ENCODE measurements at places on chromosomes 16 and 17.
A peak's percentile ranks its signal among the peaks of the same experiment; 100 is the strongest.

DNA sequence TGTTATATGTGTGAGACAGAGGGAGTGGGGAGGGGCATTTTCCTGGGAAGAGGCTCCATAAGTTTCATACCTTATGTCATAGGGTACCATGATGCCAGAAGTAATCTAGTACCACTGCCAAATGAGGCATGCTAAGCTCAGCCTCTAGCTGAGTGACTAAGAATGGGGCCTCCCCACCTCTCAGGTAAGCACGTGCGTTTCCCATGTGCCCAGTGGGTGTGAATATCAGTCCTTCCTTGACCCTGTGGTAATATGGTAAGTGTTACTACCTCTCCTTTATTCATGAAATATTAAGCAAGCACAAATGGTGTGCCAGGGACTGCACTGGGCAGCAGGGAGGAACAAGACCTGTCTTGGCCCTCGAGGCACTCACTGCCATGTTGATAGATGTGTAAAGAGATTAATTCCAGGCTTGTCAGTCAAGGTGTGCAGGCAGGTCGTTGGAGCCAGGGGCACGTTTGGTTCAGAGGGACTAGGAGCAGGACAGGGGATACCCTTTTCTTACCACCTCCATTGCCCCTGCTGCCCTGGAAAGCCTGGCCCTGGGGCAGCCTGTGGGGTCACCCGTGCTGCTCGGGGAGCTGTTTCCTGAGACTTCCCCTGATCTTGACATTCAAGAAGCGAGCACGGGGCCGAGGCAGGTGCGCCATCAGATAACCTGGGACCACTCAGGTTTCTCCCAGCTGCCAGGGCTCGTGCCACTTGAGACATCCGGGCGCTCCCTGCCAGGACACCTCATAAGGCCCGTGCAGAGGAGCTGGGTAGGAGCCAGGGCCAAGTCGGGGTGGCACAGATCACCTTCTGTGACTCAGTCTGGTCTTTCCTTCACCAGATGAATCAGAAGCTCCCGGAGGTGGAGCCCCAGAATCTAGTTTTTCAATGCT, 8.8 kb downstream of the RSAD1 start:
- H3K27ac ChIP-seq = no peak overlapping the region
- peak; percentile 53 for DNase-seq
- no peaks in the 10 kb centered on the region for H3K27me3 ChIP-seq
- peaks cover 36% of the 10 kb centered on the region for H3K36me3 ChIP-seq

DNA sequence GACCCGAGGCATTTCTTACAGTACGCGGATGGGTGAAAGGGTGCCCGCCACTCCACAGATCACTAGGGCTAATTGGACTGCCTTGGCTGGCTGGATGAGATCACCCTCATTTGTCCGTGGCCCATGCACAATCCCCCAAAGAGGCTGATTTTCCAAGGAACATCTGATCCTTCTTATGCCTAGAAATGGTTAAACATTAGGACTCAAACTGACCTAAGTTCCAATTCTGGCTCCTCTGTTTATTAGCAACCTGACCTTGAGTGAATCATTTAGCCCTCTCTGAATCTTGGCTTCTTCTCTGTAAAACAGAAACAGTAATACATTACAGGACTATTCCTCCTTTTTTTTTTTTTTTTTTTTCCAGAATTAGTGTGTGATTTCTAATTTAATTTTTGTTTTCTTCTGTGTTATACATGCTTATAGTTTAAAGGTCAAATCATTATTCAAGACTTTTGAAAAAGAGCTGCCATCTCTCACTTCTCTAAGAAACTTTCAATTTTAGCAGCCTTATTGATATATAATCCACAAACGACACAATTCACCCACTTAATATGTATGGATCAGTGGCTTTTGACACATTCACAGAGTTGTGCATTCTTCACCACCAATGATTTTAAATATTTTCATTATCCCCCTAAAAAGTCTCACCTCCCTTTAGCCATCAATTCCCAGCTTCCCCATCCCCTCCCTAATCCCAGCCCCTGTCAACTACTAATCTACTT, 45.4 kb upstream of the TMEM132E start:
- H3K27ac ChIP-seq = no peak overlapping the region
- H3K4me1 ChIP-seq = no peaks in the 10 kb centered on the region
- H3K4me3 ChIP-seq = no peak overlapping the region

DNA sequence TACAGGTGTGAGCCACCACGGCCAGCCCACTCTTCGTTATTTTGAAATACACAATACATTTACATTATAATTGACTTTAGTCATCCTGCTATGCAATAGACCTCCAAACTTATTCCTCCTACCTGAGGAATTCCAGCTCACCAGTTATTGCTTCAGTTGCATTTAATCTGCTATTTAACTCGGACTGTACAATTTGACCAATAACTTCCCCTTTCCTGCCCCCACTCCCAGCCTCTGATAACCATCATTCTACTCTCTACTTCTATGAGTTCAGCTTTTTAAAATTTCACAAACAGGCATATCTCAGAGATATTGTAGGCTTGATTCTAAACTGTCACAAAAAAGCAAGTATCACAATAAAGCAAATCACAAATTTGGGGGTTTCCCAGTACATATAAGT, 157.0 kb downstream of the COPRS start:
- no peak overlapping the region for H3K4me3 ChIP-seq
- H3K36me3 ChIP-seq = no peaks in the 10 kb centered on the region
- no peaks in the 10 kb centered on the region for H3K27me3 ChIP-seq

GRCh38 chr16:30947859-30948666, 805 bp upstream of the ORAI3 start:
- no peaks in the 10 kb centered on the region for H3K27me3 ChIP-seq
- peaks cover 28% of the 10 kb centered on the region for H3K4me1 ChIP-seq
- peaks cover 4% of the 10 kb centered on the region for H3K36me3 ChIP-seq
- DNase-seq = peak; percentile 84

- H3K27ac ChIP-seq = peak overlapping the region; percentile 78
- no peak for DNase-seq
- H3K4me3 ChIP-seq = peak overlapping the region; percentile 60
- peaks cover 59% of the 10 kb centered on the region for H3K4me1 ChIP-seq
- H3K36me3 ChIP-seq = no peaks in the 10 kb centered on the region
These were observed 726 bp upstream of the C1QTNF1 start for GRCh38 chr17:79023180-79023705.

- H3K27me3 ChIP-seq = peaks cover 15% of the 10 kb centered on the region
- no peaks in the 10 kb centered on the region for H3K36me3 ChIP-seq
- no peaks in the 10 kb centered on the region for H3K4me1 ChIP-seq
- no peak overlapping the region for H3K27ac ChIP-seq
- no peak overlapping the region for H3K4me3 ChIP-seq
These were observed 16.7 kb downstream of the SALL1 start for GRCh38 chr16:51134269-51134812.

DNA sequence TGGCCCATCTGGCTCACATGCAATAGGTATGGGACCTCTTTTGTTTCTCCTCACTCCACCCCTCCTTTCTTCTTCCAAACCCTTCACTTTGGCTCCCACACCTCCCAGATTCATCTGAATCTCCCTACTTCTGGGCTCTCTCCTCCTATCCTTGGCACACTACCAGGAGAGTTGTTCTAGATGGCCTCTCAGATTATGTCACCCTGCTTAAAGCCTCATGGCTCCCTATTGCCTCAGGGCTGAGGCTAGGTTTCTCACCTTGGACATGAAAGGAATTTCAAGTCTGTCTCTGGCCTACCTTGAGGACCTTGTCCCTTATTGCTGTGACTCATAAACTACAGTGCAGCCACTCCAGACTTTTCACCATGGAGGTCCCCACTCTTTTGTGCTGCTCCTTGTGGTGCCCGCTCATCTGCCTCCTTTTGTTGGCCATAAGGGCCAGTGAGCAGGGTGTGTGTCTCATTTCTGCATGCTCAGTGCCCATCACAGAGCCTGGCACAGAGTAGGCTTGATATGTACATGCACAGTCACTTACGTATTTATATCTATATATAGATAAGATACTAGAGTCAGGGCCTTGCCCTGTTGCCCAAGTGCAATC, 1.0 kb upstream of the MFAP4 start:
- peaks cover 10% of the 10 kb centered on the region for H3K36me3 ChIP-seq
- DNase-seq = no peak
- H3K4me1 ChIP-seq = peaks cover 44% of the 10 kb centered on the region
- no peaks in the 10 kb centered on the region for H3K27me3 ChIP-seq
- H3K27ac ChIP-seq = peak overlapping the region; percentile 60

GRCh38 chr17:71572343-71572742, 548.5 kb upstream of the SOX9 start:
- H3K36me3 ChIP-seq = no peaks in the 10 kb centered on the region
- no peak for DNase-seq
- H3K4me1 ChIP-seq = no peaks in the 10 kb centered on the region
- no peak overlapping the region for H3K27ac ChIP-seq
- H3K4me3 ChIP-seq = no peak overlapping the region

GRCh38 chr16:49620869-49621240, 235.1 kb downstream of the ZNF423 start:
- no peak overlapping the region for H3K4me3 ChIP-seq
- no peaks in the 10 kb centered on the region for H3K27me3 ChIP-seq
- H3K36me3 ChIP-seq = no peaks in the 10 kb centered on the region
- DNase-seq = no peak
- H3K27ac ChIP-seq = peak overlapping the region; percentile 71
- H3K4me1 ChIP-seq = peaks cover 22% of the 10 kb centered on the region

DNA sequence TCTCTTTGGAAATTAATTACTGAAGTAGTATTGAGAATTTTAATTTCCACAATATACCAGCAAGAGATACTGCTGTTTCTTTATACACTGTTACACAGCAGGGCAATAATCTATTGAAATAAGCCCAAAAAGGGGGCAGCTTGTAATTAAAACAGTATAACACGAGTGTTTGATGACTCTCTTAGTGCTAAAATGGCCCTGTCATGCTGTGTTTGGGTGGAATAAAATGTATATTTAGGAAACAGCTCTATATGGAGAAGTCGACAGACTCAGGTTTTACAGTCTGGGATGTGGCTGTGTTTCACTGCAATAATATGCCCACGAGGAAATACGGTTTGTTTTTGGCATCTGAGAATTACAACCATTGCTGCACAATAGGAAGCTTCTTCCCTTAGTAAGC, 537.7 kb upstream of the HSBP1 start:
- DNase-seq = no peak
- no peak overlapping the region for H3K4me3 ChIP-seq
- peaks cover 12% of the 10 kb centered on the region for H3K4me1 ChIP-seq

DNA sequence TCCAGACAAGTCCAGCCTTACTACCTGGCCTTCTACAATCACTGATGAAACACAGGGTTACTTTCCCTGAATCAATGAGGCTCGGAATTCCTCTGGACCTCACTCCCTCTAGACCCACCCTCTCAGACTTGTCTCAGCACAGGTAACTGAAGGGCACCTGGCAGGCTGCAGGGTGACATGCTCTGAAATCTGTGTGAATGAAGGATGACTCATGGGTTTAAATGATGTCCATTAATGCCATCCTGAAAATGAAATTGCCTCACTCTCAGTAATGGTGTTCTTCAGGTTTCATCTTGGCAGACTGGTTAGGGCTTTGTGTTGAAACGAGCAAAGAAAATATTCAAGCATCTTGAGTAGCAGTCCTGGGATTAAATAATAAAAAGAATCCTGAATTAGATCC, 134.4 kb downstream of the MAF start:
- H3K27me3 ChIP-seq = no peaks in the 10 kb centered on the region
- H3K4me3 ChIP-seq = no peak overlapping the region
- H3K36me3 ChIP-seq = no peaks in the 10 kb centered on the region
- peaks cover 18% of the 10 kb centered on the region for H3K4me1 ChIP-seq

DNA sequence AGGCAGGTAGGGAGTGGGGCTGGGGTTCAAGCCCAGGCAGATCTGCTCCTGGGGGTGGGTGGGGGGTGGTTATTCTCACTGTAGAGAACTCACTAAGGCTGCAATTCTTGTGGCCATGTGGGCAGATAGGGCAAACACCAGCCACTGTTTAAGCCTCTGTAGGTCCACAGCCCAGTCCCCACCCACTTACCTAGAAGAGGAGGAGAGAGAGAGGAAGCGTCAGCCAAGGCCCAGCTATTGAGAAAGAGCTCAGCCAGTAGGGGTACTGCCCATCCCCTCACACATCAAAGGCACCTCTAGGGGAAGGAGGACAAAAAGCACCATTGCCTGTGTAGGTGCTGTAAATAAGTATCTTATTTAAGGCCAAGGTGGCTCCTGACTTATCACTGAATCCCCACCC, 12.9 kb downstream of the KRT16 start:
- H3K4me1 ChIP-seq = no peaks in the 10 kb centered on the region
- H3K4me3 ChIP-seq = no peak overlapping the region
- DNase-seq = no peak
- no peak overlapping the region for H3K27ac ChIP-seq

DNA sequence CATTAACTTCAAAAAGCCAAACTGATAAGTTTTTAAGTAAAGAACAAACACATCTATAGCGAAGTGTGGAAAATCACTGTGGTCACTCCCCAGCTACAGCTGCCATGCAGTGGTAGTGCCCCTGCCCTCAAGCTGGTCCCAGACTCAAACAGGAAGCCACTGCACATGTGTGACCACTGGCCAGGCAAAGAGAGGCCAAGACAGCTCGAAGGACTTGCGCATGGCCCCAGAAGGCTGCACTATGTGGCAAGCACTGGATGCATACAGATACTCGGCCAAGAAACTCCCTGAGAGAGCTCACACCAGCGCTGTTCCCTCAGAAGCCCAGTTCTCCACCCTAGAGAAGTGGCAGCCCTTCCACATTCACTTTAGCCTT, 82.4 kb downstream of the ANKRD11 start:
- no peak for DNase-seq
- no peaks in the 10 kb centered on the region for H3K36me3 ChIP-seq
- no peaks in the 10 kb centered on the region for H3K27me3 ChIP-seq
- H3K4me3 ChIP-seq = no peak overlapping the region
- peaks cover 97% of the 10 kb centered on the region for H3K4me1 ChIP-seq
